ENCODE measurements at places on chromosomes 16 and 17.

DNA sequence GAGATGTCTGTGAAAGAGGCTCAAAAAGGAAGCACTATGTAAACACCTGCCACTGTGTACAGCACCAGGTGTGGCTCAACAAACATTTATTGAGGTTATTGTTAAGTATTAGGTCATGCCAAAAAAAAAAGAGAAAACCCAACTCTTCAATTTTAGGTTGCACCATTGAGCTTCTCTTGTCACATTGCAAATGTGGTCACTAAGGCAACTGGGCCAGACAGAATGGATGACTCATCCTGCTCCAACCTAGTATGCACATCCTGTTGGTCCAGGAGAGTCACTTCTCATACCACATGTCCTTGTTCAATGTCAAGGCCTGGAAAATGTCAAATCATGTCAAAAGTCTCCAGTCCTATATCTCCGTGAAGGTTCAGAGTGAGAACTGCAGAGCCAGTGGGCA lies 25.0 kb downstream of the HOXB1 start:
- DNase-seq: peak; percentile 21

DNA sequence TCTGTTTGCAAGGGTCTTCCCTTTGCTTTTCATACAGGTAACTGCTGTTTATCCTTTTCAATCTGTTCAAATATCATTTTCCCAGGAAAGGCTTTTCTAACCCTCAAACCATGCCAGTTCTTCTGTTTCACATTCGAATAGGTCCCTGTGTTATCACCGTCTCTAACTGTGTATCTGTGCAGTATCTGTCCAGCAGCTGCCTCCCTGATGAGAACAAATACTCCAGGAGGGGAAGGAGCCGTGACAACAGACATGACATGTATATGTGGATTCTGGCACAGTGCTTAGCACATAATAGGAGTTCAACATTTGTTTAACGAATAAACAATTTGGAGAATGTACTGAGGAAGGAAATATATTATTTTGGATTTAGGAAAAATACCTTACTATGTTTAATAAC lies 95.7 kb downstream of the STX8 start:
- no peak for DNase-seq

GRCh38 chr17:6487251-6488007 lies 43.2 kb downstream of the PIMREG start:
- no peak for DNase-seq

GRCh38 chr17:49487183-49487582 lies 7.9 kb upstream of the NGFR start:
- DNase-seq: no peak

DNA sequence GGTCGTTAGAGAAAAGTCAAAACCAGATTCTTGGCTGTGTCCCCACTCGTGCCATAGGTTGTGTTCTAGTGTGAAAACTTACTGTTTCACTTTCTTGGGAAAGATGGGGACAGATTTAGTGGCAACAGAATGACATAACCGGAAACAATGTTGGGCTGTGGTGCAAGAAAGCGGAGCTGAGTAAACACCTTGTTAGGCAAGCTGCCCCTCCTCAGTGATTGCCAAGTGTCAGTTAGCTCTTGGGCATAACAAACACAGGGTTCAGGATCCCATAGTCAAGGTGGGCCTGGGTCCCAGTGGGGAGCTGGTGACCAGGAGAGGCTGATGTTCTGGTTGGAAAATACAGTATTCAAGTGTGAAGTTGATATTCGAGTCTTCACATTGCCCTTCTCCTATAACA lies 15.4 kb downstream of the UBN1 start:
- DNase-seq: no peak

DNA sequence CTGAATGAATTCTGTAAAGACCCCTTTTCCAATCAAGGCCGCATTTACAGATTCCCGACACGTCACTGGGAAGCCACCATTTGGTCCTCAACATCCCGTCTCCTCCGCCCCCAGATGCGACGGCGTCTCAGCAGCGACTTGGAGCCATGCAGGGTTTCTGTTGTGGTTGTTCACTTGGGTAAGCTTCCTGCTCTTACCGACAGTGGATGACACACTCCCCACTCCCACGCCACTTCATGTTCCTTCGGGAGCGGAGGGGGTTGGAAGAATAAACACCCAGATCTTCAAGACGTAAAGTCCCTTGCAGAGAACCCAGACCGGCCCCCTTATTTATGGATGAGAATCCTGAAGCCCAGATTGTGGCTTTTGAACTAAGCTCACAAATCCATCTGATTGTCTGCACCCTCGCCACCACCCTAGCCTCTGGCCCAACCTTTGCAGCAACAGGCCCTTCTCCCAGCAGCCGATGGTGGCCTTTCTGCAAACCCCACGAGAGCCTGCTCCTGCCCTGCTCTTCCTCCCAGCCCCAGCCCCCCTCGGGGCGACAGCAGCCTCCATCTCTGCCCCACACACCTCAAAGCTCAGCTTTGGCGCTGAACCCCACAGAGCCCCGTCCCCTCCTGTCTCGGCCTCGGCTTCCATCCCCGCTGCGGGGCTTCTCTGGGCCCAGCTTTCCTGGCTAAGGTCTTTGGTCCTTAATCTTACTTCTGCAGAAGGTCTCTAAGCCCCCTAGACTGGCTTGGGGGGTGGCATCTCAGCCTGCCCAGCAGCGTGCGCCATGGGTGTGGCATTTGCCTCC lies 19.0 kb upstream of the OSGIN1 start:
- no peak for DNase-seq

- DNase-seq: no peak
Measured at GRCh38 chr17:76368545-76368944, 14.8 kb upstream of the PRPSAP1 start.

- DNase-seq: no peak
Measured at GRCh38 chr17:42521036-42521435, 15.0 kb upstream of the NAGLU start.

- no peak for DNase-seq
Measured at GRCh38 chr17:16461606-16461866, 30.5 kb downstream of the LRRC75A start.

DNA sequence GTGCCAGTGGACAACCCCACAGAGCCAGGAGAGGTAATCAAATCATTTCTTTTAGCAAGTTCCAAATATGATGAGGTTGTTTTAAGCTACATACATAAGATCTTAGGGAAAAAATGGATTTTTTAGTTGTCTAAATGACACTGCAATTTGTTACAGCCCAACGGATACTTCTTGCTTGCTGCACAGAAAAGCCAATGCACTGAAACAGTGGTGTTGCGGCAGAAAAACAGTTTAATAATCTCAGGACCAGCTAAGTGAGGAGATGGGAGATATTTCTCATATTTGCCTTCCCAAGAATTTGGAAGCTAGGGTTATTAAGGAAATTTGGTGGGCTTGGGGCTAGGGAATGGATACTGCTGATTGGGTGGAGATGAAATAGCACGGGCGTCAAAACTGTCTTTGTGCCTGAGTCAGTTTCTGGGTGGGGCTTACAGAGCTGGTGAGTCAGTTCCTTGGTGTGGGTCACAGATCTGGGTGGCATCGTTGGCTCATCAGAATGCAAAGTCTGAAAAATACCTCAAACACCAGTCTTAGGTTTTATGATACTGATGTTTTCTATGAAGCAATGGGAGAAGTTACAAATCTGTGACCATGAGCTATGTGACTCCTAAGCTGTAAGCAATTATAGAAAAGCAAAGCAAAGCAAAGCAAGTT lies 255.4 kb downstream of the IRX3 start:
- DNase-seq: no peak

DNA sequence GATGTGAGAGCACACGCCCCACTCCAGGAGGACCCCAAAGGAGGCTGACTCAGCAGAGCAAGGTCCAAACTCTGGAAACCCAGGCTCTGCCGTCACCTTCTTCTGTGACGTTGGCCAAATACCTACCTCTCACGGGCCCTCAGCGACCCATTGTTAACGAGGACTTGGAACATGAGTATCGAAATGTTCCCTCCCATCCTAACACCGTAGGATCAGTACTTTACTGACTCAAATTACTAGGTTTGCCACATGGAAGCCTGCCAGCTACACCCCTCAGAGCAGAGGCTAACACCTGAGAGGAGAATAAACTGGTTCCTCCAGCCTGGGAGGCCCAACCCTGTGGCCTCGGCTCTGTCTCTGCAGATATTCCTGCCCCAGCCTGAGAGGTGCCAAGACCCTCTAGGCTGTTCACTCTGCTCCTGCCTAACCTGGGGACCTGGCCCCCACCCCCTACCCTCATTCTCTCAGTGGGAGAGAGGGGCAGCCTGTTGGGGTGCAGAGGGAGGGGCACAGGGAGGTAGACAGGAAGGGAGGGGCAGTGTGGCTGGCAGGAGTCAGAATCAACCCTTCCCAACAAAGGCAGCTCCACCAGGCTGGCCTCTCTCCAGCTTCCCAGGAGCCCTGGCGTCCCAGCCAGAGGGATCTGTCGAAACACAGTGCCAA lies 4.4 kb downstream of the PITPNM3 start:
- no peak for DNase-seq

DNA sequence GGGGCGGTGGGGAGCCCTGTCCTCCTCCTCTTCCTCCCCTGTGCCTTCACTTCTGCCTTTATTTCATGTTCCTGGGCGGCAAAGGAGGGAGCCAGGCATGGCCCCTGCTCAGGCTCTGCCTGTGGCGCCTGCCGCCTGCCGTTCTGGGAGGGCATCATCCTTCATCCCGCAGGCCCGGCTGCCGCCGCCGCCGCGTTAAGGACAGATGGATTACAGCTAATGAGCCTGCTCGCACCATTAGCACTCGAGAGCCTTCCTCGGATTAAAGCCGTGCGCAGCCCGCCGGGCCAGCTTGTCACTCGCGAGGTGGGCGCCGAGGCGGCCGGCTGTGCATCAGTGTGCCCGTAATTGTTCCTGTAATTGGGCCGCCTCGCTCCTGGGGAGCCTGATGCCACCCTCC lies 127.7 kb upstream of the GSE1 start:
- no peak for DNase-seq

DNA sequence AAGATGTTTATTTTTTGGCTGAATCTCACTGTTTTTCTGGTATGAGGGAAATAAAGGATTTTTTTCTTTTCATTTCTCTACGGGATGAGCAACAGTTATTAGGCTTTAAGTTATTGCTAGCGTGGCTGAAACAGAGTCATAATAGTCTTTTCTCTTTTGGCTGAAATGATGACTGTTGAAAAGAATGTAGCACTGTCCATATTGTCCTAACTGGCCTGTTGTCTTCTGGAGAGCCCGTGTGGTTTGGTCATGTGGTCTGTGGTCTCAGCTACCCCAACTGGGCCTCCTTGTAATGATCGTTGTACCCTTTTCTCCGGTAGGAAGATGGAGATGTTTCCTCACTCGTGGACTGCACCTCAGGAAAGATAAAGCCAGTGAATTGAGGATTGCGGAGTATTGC lies 36.6 kb downstream of the EPN2 start:
- no peak for DNase-seq

DNA sequence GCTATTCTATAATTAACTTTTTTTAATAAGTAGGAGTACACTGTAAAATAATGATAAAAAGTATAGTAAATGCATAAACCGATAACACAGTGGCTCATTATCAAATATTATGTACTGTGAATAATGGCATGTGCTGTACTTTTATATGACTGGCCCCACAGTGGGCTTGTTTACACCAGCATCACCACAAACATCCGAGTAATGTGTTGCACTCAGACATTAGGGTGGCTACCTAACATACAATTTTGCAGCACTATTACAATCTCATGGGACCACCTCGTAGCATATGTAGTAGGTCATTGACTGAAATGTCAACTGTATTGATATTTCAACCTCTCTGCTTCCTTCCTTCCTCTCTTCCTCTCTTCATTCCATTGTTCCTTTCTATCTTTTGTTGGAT lies 51.7 kb downstream of the TBX4 start:
- no peak for DNase-seq

GRCh38 chr17:75048249-75048878 lies 1.3 kb downstream of the KCTD2 start:
- DNase-seq: no peak

DNA sequence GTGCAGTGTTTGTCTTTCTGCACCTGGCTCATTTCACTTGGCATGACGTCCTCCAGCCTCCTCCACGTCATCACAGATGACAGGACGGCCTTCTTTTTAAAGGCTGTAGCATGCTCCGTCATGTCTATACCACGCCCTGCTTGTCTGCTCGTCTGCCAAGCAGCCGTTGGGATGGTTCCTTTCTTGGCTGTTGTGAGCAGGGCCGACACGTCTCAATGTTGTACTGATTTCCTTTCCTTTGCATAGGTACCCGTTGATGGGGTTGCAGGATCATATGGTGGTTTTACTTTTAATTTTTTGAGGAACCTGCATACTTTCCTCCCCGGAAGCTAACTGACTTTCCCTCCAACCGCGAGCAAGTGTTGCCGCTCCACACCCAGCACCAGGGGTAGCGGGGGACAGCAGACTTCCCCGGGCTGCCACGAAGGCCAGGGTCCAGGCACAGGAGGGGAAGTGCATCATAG lies 212.2 kb upstream of the ZNF469 start:
- DNase-seq: no peak

GRCh38 chr16:59665618-59666220 lies 931.6 kb upstream of the GOT2 start:
- DNase-seq: no peak

GRCh38 chr17:17506181-17506741 lies 10.1 kb upstream of the RASD1 start:
- no peak for DNase-seq

GRCh38 chr16:55562936-55563335 lies 3.5 kb upstream of the CAPNS2 start:
- no peak for DNase-seq

DNA sequence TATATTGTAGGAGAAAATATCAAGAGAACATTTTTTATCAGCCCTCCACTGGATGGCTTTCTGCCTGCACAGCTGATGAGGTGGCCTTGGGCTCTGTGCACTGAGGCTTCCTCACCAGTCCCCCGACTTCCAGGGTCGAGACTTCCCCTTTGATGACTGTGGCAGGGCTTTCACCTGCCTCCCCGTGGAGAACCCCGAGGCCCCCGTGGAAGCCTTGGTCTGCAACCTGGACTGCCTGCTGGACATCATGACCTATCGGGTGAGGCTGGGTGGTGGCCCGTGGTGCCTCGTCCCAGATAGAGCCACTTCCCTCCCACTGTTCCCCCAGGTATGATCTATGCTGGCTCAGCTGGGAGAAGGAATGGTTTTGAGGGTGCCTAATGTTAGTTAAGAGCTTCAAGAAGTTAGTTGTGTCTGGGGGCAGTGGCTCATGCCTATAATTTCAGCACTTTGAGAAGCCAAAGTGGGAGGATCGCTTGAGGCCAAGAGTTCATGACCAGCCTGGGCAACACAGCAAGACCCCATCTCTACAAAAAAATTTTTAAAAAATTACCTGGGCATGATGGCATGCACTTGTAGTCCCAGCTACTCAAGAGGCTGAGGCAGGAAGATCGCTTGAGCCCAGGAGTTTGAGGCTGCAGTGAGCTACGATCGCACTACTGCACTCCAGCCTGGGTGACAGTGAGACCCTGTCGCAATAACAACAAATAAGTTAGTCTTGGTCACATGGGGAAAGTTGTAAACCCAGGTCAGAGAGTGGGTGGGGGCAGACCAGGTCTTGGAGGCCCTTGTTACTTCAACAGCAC lies 11.8 kb downstream of the FCSK start:
- no peak for DNase-seq

- no peak for DNase-seq
Measured at GRCh38 chr16:12655537-12655936, 148.2 kb downstream of the CPPED1 start.

- DNase-seq: no peak
Measured at GRCh38 chr17:72556944-72557826, 436.4 kb downstream of the SOX9 start.

Measured in stimulated activated CD8-positive, alpha-beta memory T cell treated with anti-CD3 and anti-CD28 coated beads, Interleukin-4, amount 100 ng/mL, for 4 hours (primary cell).